ENCODE measurements at places on chromosomes 5 and 9.
A peak's percentile ranks its signal among the peaks of the same experiment; 100 is the strongest.

DNA sequence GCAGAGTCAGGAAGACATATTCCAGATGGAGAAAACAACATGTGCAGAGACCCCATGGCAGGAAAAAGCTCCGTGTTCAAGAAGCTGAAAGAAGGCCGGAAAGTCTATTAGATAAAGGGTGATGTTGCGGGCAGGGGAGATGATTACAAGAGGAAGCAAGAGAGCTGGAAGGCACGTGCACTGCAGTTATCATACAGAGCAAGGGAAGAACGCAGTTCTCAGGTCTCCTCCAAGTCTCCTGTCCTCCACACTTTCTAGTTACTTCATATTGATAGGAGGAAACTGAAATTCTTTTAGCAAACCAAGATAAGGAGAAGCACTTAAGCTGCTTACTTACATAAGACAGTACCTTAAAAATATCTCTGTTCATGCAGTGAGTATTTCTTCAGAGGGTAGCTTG, 58.3 kb upstream of the PLPP6 start:
- DNase-seq: no peak

DNA sequence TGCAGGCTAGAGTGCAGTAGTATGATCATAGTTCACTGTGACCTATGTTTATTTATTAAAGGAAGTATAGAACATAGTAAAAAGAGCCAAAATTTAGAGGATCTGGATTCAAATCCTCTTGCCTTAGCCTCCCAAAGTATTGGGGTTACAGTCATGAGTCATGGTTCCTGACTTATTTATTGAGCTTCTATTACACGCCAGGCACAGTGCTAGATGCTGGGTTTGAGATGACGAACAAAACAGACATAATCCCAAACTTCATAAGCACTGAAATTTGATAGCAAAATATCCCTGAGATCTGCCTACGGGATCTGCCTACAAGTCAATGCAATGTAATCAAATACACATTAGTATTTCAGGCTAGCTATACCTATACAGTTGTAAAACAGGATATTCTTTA, 2.5 kb downstream of the KIAA0825 start:
- no peak for DNase-seq

GRCh38 chr9:136840877-136841645, 1.2 kb upstream of the AJM1 start:
- no peak for DNase-seq

DNA sequence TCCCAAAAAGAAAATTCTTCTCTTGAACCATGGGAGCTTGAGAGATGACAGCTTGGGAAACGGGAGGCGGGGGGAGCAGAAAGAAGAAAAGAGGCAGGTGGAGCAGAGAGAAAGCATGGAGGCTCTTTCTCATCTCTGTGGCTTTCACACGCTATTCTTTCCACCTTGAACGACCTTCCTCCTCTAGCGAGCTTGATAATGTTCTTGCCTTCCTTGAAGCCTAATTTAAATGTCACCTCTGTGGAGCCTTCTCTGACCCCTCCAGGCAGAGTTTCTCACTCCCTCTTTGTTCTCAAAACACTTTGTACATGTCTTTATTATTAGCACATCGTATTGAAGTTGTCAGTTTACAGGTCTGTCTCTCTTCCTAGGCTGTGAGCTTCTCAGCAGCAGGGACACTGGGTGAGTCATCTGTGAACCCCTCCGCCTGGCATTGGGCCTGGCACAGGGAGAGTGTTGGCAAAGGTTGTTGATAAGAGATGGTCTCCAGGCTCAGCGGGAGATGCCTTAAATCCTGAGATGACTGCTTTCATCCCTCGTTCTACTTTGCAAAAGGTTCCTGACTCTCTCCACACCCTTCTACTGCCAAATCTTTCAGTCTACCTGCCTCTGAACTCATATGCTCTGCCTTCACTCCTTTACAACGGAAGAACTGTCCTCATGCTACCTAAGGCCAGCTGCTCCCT, 14.1 kb upstream of the STRBP start:
- DNase-seq: no peak

GRCh38 chr5:150778517-150779396, at the start of gene SMIM3:
Gene SMIM3, plus strand, starts transcription at chr5:150778757. Its CDS starts 16,684 bp downstream, at chr5:150795441.
- peak; percentile 36 for DNase-seq

DNA sequence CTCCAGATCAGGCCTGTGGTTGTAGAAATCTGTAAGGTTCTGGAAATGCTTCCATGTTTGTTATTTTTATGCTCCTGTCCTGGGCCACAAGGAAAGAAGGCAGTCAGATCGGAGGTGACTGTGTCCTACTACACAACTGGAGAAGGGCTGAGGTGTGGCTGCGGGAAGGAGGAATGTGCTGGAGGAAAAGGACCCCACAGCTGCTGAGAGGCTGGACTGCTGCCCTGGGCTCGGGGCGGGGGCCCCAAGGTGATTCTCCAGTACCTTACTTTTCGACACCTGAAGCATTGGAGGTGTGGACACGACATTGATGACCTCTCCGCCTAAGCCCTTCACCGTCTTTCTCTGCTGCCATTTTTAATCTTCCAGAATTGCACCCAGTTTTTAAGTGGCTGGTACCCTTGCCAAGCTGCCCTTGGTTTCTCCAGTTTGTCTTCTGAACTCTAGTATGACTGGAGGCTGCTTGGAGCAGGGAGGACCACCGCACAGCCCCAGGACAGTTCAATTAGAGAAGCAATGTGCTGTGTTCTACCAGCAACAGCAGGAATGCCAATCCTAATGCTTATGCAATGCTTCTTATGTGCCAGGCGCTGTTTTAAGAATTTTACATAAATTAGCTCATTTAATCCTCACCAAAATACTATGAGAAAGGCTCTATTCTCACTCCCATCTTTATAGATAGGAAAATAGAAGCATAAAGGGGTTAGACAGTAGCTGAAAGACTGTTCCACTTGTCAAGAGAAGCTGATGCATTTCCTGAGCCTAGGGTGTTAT, 13.5 kb upstream of the ANKRD33B start:
- DNase-seq: no peak

DNA sequence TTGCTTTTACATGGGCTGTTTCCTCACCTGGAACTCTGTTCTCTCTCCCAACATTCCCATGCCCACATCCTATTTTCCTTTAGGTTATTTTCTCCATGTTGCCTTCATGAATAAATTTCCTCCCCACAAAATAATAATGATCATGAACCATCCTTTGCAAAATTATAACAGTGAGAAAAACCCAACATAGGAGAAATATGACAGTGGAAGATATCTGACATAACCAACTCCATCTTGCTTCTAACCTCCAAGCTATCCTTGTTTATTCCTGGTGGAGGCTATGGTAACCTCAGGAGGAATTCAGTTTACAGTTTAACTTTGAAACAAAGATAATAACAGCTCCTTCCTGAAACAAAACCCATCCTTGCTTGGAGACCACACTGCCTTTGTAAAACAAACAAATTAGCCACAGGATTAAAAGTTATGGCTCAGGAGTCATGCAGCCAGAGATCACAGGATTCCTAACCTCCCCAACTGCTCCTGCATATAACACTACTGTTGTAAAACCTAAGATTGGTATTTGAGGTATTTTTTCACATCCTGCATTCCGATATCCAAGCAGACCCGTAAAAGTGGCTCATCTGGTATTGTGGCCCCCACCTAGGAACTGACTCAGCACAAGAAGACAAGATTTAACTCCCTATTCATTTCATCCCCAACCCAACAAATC, 212.4 kb downstream of the TRIM32 start:
- no peak for DNase-seq

DNA sequence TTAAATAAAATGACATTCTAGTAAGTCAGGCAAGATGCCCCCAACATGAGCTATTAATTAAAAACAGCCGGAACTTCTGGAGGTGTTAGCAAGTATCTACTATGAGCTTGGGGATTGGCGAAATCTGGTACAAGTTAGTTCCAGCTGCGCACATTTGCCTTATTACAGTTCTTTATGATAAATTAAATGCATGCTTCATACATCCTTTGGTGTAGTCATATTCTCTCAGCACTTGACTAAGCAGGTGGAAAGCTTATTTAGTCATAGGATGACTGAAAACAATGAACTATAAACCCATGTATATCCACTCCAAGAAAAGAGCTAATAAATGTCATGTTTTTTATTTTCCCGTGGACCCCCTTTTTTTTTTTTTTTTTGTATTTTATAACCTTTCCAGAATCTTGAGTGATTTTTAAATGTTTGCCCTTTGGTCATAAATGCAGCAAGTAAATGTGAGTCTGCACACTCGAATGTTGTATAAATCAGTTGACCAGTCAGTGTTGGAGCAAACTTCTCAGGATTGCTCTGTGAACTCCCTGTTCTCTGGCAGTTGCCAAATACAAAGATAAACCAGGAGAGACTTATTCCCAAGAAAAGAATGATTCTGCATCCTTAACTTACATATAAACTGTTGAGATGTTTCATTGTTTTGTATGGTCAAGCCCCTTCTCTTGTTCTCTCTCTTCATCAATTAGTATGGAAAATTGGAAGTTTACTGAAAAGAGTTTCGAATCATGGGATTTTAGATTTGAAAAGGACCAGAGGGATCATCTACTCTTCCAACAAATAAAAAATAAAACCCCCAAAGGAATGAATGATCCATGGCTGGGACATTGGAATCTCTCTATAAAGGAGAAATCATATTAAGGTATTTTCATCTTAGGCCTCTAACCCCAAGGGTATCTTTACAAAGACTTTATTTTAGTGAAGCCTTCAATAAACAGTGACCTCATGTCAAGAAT, 38.3 kb downstream of the PIK3R1 start:
- DNase-seq: no peak

GRCh38 chr5:150647275-150648251, 7.1 kb downstream of the SYNPO start:
- no peak for DNase-seq

Measured in stimulated activated CD8-positive, alpha-beta memory T cell treated with anti-CD3 and anti-CD28 coated beads, Interleukin-4, amount 100 ng/mL, for 4 hours (primary cell).